ENCODE measurements at places on chromosomes 2 and 18.

DNA sequence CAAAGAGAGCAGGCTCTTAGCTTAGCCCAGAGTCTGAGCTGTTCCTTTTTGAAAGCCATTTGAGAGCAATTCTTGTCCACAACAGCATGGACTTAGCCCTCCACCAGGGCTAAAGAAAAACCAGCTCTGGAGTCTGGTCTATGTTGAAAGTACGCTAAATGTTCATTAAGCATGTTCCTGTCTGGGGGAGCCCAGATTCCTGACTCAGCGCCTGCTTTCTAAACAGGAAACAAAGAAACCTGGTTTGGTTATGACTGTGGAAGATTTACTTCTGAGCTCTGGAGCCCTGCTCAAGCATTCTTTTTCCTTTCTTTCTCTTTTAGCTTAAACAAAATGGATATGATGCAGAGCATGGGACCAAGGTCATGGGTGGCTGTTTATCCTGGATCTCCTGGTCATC is 279.8 kb downstream of the RBM43 start:
- no peak for DNase-seq

GRCh38 chr2:175871331-175872004 is 130.6 kb downstream of the LNPK start:
- DNase-seq = no peak

DNA sequence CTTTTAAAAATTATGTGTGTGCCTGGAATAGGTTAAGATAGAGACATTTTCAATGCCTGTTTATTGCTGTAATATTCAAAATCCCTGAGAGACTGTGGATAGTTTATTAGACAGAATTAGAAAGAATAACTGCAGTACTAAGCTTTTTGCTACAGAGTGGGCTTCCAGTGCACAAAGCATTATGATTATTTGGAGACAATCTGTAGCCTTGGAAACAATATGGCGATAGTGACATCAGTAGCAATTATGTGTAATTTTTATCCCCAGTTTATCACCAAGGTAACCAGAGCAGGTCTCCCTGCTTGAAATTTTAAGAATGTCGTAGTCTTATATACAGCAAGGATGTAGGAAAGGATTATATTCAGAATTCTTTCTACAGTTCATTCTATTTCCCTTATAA is 100.0 kb downstream of the MYO3B start:
- DNase-seq = no peak

DNA sequence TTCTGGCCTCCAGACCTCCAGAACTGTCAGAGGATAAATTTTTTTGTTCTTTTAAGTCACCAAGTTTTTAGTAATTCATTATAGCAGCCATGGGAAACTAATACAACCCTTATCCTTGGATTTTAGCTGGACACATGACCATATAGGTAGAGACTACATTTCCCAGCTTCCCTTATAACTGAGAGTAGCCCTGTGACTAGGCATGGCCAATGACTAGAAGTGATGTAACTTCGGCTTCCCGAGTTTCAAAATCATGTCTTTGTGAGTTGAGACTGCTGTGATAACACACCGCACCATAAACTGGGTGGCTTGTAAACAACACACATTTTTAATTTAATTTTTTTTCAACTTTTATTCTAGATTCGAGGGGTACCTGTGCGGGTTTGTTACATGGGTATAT is 134.0 kb upstream of the SERTAD2 start:
- no peak for DNase-seq

DNA sequence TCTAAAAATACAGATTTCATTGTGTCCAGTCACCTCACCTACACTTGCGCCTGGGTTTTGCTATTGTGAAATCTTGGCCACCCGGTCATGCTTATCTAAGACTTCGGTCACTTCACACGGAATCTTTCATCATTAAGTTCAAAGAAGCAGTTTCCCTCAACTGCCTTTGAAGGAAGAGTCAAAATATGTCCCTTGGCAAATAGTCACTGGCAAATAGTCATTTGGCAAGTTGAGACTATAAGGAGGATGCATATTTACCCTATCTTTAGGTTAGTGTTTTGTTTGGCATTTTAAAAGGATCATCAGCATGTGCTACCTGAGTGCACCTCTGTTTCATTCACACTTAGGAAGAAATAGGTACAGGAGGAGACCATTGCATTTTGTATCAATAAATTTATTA is 95.9 kb downstream of the FEZ2 start:
- no peak for DNase-seq

DNA sequence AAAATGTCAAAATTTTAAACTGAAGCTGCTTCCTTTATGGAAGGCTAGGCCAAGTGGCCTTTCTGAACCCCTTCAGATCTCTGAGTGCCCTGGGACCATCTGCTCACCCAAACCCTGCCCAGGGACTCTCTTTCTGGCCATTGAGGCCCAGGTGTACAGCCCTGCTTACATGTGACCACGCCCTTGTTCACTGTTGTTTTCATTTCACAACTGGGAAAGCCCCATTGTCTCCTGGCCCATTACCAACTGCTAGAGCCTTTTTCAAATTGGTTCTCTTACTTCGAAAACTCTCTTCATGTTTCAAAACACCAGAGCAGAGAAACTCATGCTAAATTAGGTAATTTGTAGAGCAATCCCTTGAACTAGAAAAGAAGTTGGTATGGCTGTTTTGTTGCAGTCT is 219.5 kb upstream of the TANK start:
- DNase-seq = no peak

DNA sequence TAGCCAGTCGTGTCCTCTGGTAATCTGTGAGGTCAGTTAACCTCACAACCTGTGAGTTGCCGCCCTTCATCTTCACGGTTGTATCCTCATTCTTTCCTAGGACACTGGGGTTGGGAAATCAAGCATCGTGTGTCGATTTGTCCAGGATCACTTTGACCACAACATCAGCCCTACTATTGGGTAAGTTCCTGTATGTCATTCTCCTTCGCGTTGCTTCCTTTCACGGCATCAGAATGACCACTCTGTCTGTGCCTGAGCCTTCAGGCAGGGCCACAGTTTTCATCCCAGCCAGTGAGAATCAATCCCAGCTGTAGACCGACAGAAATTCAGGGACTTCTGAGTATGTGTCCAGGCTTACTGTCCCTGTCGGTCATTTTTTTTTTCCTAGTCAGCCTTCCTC is 67.1 kb downstream of the RAB31 start:
- DNase-seq = no peak

DNA sequence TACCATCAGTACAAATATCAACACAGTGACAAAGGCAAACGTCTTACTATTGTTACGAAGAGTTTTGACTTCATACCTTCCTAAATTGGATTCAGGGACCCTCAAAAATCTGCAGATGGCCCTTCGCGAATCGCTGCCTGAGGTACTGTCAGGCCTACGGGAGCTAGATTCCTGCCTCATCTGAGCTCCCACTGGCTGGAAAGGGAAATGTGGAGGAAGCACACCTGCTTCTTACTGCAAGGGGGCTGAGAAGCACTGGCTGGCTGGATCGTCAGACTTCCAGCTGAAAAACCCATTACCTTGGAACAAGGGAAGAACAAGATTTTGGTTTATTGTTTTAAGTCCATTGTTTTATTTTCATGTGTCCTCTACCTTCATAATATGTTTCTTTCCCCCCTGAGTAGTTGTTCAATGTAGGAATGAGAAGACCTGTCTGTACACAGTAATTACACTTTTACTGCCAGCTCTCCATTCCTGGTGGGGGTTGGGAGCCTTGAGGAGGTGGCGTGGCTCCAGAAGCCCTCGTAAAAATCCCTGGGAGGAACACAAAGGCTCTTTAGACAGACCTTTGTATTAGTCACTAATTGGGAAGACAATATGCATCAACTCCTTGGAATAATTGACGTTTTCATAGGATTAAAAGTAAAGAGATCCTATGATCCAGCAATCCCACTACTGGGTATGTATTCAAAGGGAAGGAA is 124.1 kb upstream of the NOSTRIN start:
- DNase-seq = no peak

- no peak for DNase-seq
These were observed 51.8 kb downstream of the TFPI start for GRCh38 chr2:187502467-187502866.

- DNase-seq = no peak
These were observed 6.0 kb downstream of the POU3F3 start for GRCh38 chr2:104859766-104860450.

DNA sequence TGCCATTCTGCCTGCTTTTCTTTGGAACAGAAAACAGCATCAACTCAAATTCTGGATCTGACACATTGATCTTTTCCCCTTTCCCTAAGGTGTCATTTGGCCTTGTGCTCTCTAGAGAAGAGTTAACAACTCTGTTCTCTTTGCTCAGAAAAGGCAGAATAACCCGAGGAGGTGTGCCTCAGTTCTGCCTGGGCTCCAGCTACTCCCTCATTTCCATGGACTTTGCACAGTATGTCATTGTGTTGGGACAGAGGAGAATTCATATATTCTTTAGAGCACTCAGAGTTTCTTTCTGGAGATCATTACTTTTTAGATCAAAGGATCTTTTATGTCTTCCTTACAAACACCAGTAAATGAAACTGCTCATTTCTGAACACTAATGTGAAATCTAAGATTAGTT is 249.1 kb downstream of the PHLPP1 start:
- no peak for DNase-seq

GRCh38 chr18:33611525-33612135 is 33.6 kb downstream of the ASXL3 start:
- DNase-seq = no peak

- DNase-seq = no peak
These were observed 1123.3 kb upstream of the ACVR2A start for GRCh38 chr2:146721486-146721885.

DNA sequence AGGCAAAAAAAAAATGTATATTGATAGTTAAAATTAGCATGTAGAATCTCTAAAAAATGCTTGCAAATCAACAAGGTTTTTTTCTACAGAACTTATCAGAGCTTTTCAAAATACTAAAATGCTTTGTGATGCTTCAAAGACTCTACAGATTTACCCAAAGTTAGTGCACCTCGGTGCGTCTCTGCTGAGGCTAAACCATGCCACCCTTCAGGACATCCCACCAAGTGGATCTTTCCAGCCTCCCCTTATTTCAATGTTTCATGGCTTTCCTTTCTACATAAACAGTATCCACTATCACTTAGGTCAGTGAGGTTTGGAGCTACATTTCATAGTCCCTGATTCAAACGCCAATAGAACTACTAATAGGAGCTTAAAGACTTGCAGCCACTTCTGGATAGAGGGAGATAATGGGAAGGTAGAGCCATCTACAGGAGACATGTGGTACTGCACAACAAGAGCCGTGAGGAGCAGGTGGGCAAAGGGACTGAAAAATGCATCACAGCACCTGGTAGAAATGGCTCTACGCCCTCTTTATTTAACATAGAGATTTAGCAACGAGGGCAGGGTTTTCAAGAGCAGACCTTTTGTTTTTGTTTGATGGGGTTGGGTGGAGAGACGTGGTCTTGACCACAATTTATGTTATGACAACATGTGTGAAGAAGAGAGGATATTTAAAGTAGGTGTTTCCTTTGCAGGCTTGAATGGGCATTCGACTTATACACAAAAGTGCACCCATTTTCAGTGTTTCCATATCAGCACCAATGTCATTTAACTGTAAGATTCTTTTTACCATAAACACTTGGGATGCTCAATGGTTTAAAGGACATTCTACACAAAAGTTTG is 56.1 kb upstream of the SLC35G4 start:
- DNase-seq = no peak

GRCh38 chr2:181790716-181791649 is 100.5 kb upstream of the ITPRID2 start:
- DNase-seq = no peak

DNA sequence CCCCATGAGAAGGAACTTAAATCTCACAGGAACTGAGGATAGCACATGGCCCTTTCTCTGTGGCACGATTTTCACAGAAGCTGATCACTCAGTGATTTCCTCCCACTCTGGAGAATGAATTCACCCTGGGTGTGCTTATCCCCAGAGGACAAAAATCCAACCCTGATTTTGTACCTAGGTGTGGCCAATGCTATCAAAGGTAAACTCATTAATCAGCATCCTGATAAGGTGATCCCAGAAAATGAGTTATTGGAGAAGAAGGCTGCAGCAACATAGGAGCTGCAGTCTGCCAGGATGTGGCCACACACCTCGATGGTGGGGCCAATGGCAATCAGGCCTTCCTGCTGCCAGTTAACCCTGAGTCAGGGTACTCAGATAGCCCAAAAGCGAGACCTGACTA is 8.2 kb upstream of the SULT1C2 start:
- no peak for DNase-seq

DNA sequence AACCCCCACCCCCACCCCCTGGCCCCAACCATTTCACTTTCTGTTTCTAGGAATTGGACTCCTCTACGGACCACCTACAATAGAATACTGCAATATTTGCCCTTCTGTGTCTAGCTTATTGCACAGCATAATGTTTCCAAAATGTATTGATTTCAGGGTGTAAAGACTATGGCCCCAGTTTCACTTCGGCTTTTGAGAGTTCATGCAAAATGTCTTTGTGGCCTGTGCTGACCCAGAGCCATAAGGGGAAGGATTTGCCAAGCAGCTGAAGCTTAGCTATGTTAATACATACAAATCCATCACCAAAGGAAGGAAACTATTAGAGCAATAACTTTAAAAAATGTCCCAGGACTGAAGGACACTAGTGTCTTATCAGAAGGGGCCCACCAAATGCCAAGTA is 11.2 kb upstream of the ATP9B start:
- no peak for DNase-seq

DNA sequence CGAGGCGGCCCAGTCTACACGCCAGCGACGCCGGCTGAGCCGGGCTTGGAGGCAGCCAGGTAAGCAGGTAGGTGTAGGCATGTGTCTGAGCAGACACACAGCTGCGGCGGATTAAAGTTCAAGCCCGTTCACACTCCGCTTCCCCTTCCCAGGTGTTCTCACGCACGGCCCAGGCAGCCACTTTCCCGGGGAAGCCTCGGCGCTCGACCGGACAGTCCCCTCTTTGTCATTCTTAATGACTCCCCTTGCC is 367 bp downstream of the TGFA start:
- DNase-seq = no peak

GRCh38 chr2:78780256-78780655 is 245.2 kb upstream of the REG3G start:
- no peak for DNase-seq
